ENCODE measurements at places on chromosomes 1 and 21.

GRCh38 chr21:41727784-41728763 lies 38.8 kb downstream of the RIPK4 start:
- DNase-seq: no peak

GRCh38 chr1:205918955-205919746 lies 24.1 kb downstream of the SLC26A9 start:
- peak; percentile 83 for DNase-seq

- no peak for DNase-seq
Observed at GRCh38 chr1:240491156-240491555, 120.8 kb downstream of the GREM2 start.

DNA sequence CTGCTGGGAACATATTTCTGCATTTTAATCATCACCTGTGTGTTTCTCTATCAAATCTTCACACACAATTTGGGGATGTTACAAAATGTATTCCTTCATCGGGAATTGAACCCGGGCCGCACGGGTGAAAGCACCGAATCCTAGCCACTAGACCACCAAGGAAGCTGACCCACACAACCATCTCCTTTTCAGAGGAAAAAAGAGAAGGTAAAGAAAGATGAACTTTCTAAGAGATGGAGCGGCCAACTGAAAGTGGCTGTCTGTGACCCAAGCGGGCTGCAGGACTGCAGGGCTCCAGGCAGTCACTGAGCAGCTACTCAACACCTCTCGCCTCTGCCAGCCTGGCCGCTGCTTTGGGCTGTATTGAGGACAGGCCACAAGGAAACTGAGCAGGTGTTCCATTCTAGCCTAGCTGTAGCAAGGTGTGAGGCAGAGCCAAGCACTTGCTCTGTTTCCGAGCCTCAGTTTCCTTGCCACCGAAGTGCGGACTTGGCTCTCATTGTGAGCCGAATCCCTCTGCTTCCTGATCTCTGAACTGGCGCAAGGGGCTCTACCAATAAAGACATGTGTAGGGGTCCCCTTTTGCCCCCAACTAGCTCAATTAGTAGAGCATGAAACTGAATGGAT lies 156.9 kb upstream of the NBPF11 start:
- no peak for DNase-seq

DNA sequence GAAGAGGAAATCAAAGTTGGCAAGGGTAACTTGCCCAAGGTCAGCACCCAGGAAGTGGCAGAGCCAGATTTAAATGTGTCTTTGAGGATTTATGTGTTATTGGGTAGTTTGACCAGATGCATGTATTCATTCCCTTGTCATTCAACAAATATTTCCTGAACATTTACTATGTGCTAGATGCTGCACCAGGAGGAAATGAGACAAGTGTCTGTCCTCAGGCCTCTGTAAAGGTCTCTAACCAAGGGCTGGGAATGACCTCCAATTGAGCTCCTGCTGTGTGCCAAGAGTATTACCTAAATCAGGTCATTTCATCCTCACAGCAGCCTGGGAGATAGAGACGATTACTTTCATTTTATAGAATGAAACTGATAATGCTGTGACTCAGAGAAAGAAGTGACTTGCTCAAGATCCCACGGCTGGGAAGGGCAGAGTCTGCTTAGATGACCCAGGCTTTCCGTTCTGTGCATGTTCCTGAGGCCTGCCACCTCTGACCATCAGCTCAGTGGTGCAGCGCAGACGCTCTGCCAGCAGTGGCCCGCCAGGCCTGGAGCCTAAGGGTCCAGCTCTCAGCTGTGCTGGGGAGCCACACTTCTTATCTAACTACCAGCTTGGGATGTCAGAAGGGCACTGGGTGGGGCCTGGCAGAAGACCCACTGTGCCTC lies 3.5 kb upstream of the TTC22 start:
- DNase-seq: no peak

GRCh38 chr21:35335951-35336446 lies 286.9 kb upstream of the RUNX1 start:
- DNase-seq: no peak

GRCh38 chr1:159436469-159436868 lies 3.1 kb upstream of the OR10J1 start:
- no peak for DNase-seq

GRCh38 chr21:26007951-26008498 lies 162.5 kb downstream of the APP start:
- no peak for DNase-seq

DNA sequence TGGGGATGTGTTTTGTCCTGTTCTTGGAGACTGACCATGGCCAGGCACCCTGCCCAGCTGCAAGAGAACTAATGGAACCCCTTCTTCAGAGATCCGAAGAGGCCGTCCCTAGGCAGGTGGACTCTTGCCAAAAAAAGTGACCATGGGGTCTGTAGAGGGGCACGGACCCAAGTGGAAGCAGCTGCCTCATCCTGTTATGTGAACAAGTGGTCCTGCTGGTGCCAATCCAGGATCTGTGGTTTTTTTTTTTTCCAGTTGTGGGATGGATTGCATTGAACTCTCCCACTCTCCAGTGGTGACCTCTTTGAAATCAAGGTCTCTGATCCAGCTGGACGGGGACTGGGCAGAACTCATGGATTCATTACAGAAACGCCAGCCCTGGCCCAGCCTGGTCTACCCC lies 71.2 kb downstream of the ARHGEF10L start:
- no peak for DNase-seq

DNA sequence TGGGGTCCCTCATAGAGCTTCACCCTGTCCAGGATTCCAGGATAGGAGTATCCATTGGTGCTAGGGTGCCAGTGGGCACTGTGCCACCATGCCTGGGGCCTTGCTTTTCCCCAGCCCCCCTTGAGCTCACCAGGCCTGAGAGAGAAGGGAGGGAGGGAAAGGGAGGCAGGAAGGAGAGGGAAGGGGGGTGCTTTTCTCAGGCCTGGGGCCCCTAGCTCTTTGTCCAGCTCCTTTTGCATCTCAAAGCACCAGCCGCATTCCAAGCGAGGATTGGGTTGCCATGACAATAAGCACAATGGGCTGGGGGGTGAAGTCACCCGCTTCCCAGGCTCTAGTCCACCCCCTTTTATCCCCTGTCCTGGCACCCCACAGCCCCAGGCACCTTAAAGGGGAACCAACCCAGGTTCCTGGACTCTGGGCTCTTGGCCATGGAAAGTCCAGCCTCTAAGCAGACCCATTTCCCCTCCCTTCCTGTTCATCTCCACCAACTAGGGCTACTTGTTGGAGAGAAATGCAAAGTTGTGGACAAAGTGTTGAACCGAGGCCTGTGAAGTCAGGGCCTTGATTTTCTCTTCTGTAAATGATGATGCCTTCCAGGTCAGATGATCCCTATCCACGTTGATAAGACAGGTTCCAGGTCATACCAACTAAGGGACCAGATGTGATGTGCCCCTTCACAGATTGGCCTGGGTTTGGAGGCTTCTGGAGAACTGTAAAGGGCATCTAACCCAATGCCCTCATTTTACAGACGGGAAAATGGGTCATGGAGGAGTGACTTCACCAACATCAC lies 11.4 kb downstream of the THBS3 start:
- no peak for DNase-seq

GRCh38 chr1:61568460-61569302 lies 156.3 kb downstream of the TM2D1 start:
- no peak for DNase-seq

- DNase-seq: no peak
Observed at GRCh38 chr1:71835442-71835813, 446.9 kb downstream of the NEGR1 start.

DNA sequence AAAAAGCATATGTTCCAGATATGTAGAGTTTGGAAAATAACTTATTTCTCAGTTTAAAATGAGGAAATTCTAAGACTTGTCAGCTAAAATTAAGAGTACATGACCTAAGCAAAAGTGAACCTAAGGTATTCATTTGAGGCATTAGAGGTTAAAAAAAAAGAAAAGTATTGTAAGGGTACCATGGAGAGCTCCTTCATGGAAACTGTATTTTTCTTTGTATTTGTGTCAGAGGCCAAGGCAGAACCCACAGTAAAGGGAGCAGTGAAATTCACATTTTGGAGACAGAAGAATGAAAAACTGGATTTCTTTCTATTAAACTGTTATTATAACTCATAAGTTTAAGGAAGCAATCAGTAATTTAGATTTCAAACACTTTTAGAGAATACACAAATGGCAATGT lies 1494.8 kb downstream of the KCNT2 start:
- DNase-seq: no peak

DNA sequence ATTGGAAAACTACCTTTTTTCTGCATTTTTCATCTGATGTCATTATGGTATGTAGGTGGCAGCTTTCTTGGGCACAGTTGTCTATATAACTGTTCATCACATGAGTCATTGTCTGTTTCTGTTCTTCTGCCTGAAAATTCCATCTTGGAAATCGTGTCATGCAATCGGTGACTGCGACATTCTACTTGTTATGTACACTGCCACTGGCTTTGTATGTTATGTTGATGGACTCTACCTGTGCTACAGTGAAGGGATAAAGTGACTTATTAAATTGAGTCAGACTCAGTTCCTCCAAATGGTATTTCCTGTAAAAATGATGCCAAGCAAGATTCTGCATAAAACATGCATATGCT lies 8.6 kb downstream of the SMAP2 start:
- no peak for DNase-seq

Data from GM13977 (cell line).